ENCODE measurements at places on chromosomes 5 and 9. TPM values are rescaled to one million over a fixed set of nuclear protein-coding genes. Genes with fewer than 3 reads are reported as not detected.

DNAH5 gene
- 0.48 TPM for total RNA-seq

MAP3K1 gene
- 21.9 TPM for total RNA-seq

ADGRD2 gene
- not detected for total RNA-seq

GRCh38 chr9:135610290-135611141 is 28.8 kb downstream of the GLT6D1 start:
- DNase-seq = no peak

GRCh38 chr5:118687100-118687499 is 301.2 kb downstream of the DTWD2 start:
- DNase-seq = no peak

DNA sequence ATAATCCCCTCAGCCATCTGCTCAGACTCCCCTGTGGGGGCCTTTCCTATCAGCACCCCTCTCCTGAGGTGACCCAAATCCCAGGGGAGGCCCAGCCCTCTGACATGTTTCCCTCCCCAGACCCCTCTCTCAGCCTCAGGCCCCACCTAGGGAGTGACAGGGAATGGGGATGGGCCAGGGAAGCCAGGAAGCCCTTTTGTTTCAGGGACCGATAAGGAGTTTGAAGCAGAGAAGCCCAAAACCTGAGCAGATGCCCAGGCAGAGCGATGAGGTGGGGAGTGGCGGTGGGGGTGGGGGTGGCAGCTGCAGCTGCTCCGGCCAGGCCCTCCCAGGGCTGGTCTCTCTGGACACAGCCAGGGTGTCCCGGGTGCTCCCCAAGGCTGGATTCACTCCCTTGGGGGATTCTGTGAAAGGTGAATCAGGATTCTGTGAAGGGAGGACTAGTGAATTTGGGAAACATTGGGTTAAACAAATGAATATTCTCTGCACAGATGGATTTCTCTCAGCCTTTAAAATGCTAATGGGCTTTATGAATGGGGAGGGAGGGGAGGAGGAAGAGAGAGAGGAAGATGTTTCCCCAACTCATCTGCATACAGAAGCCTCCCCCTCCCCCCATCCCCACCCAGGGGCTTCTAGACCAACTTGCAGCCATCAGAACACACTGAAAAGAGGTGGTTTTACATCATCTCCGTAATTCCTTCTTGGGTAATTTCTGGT is 17.4 kb downstream of the AKNA start:
- peak; percentile 11 for DNase-seq

DNA sequence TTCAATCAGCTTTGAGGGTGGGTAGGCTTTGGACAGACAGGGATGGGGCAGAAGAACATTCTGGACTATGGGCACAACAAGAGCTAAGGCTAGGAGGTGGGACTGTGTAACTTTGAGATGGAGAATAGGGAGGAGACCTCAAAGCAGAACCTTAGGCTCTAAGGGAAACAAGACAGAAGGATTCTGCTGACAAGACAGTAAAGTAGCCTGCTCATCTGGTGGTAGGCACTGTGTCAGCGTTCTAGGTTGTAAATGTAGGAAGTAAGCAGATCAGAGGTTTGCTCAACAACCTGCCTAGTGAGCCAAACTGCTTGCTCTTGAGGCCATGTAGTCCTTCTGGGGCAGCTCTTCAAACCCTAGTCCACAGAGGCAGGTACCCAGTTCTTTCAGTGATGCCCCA is 15.0 kb upstream of the IL12B start:
- peak; percentile 44 for DNase-seq

All from umbilical cord (tissue), 2 donors.